Gastrocnemius medialis (tissue), 4 donors: ENCODE measurements at places on chromosomes 5 and 9. TPM values are rescaled to one million over a fixed set of nuclear protein-coding genes. Genes with fewer than 3 reads are reported as not detected.

PCDHGA10 gene
- 2.4 TPM for total RNA-seq

DNAJC25 gene
- 4.7 TPM for total RNA-seq

HRH2 gene
- 0.44 TPM for total RNA-seq

ADAMTSL2 gene
- total RNA-seq = 0.69 TPM

HMCN2 gene
- 8.5 TPM for total RNA-seq

SLC25A2 gene
- 0.49 TPM for total RNA-seq

DNA sequence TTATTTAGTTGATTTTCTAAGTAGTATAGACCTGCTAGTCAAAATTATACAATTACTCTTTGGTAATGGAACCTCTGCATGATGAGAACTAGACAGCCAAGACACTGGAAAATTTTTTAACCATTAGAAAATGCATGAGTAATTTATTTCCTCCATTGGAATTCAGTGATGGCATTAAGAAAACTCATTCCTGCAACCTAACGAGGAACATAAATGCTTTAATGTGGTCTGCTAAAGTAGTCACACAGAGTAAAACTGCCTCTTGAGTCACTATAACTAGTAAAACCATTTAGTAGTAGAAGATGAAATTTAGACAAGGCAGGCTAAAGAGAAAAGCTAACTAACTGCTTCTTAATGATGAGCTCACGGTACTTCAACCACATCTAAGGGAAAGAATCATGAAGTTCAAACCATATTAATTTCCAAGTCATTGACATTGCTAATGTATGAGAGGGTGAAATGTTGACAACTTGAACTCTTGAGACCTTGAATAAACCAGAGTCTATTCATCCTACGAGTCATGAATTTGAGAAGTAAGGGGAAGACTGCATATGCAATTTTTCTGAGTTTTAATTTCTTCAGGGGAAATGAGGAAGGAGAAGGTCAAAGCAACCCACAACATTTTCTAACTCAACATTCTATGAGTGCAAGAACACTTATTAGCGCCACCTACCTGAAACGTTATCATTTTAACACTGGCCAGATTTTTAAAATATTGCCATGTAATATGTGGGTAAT, 74.4 kb downstream of the GLIS3 start:
- H3K36me3 ChIP-seq = no peaks in the 10 kb centered on the region
- DNase-seq = no peak
- no peaks in the 10 kb centered on the region for H3K4me1 ChIP-seq
- H3K27ac ChIP-seq = no peak overlapping the region
- H3K4me3 ChIP-seq = no peak overlapping the region

GRCh38 chr9:114223564-114224246, 68.4 kb downstream of the COL27A1 start:
- no peak overlapping the region for H3K27ac ChIP-seq
- no peaks in the 10 kb centered on the region for H3K27me3 ChIP-seq
- H3K4me1 ChIP-seq = peaks cover 5% of the 10 kb centered on the region
- no peak overlapping the region for H3K4me3 ChIP-seq

- no peaks in the 10 kb centered on the region for H3K4me1 ChIP-seq
- no peaks in the 10 kb centered on the region for H3K36me3 ChIP-seq
- no peaks in the 10 kb centered on the region for H3K27me3 ChIP-seq
- no peak overlapping the region for H3K27ac ChIP-seq
- DNase-seq = no peak
- H3K4me3 ChIP-seq = no peak overlapping the region
Observed at GRCh38 chr5:162272417-162272816, 204.8 kb downstream of the GABRG2 start.

GRCh38 chr5:1503241-1504068, 20.3 kb downstream of the LPCAT1 start:
- no peaks in the 10 kb centered on the region for H3K36me3 ChIP-seq
- H3K4me3 ChIP-seq = no peak overlapping the region
- H3K27me3 ChIP-seq = no peaks in the 10 kb centered on the region
- H3K27ac ChIP-seq = no peak overlapping the region
- H3K4me1 ChIP-seq = no peaks in the 10 kb centered on the region
- peak; percentile 22 for DNase-seq

GRCh38 chr5:102700916-102701315, 54.2 kb upstream of the PAM start:
- no peaks in the 10 kb centered on the region for H3K36me3 ChIP-seq
- H3K27me3 ChIP-seq = no peaks in the 10 kb centered on the region
- no peak overlapping the region for H3K27ac ChIP-seq
- H3K4me3 ChIP-seq = no peak overlapping the region
- H3K4me1 ChIP-seq = no peaks in the 10 kb centered on the region

GRCh38 chr5:154826-155225, 36.5 kb upstream of the LRRC14B start:
- H3K27me3 ChIP-seq = peaks cover 7% of the 10 kb centered on the region
- no peak for DNase-seq
- H3K36me3 ChIP-seq = no peaks in the 10 kb centered on the region
- no peak overlapping the region for H3K27ac ChIP-seq
- no peak overlapping the region for H3K4me3 ChIP-seq

GRCh38 chr5:138760448-138761110, 7.4 kb downstream of the CTNNA1 start:
- no peak for DNase-seq
- H3K4me3 ChIP-seq = no peak overlapping the region
- no peak overlapping the region for H3K27ac ChIP-seq
- no peaks in the 10 kb centered on the region for H3K36me3 ChIP-seq

DNA sequence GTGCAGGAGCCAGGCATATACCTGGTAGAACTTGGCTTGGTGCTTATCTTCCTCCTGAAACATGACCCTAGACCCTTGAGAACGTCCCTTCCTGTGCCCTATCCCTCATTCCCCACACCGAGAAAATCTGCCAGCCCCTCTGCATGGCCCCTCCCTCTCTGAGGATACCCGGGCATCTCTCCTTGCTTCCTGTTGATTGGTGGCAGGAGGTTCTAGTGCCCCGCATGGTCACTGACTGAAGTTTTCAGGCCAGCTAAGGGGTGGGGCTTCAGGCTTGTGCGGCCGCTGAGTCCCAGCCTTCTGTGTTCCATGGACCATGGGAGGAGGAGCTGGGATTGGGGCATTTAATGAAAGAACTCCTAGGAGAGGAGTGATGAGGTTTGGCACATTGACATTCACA, 22.8 kb downstream of the IGIP start:
- H3K27ac ChIP-seq = no peak overlapping the region
- H3K27me3 ChIP-seq = no peaks in the 10 kb centered on the region
- DNase-seq = no peak
- no peaks in the 10 kb centered on the region for H3K36me3 ChIP-seq
- no peak overlapping the region for H3K4me3 ChIP-seq

GRCh38 chr5:67827541-67827940, 388.0 kb upstream of the PIK3R1 start:
- H3K27me3 ChIP-seq = no peaks in the 10 kb centered on the region
- H3K4me1 ChIP-seq = no peaks in the 10 kb centered on the region
- no peak overlapping the region for H3K4me3 ChIP-seq
